ENCODE measurements at places on chromosomes 3 and 15.

- no peak for DNase-seq
Observed at GRCh38 chr3:34155666-34156065, 357.2 kb downstream of the PDCD6IP start.

GRCh38 chr3:102026656-102027055 lies 177.3 kb downstream of the NFKBIZ start:
- DNase-seq = no peak

DNA sequence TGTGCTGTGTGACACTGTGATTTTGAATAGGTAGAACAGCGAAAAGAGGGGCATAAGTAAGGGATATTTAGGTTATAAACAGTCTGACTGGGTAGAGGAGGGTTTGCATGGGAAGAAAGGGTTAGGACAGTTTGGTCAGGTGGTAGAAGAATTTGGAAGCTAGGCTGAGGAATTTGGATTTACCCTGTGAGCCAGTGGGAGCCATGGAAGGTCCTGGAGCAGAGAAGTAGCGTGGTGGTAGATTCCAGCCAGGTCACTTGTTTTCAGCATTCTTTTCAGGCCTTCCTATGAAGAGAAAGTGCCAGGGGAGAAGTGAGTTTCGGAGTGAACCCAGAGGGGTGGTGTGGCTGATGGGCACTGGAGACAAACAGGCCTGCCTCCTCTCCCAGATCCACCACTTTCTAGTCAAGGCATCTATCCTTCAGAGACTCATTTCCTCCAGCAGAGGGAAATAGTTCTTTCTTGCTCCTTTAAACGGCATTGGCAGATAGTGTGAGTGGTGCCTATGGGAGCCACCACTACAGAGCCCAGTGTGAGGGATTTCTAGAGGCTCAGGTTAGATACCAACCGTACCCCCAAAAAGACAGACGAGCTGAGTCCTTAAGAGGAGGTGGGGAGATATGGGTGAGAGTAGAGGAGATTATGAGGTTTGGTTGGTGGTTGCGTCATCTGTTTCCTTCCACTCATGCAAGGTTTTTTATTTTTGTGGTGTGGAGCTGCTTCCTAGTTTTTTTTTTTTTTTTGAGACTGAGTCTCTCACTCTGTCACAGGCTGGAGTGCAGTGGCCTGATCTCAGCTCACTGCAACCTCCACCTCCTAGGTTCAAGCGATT lies 21.2 kb downstream of the PXK start:
- no peak for DNase-seq

DNA sequence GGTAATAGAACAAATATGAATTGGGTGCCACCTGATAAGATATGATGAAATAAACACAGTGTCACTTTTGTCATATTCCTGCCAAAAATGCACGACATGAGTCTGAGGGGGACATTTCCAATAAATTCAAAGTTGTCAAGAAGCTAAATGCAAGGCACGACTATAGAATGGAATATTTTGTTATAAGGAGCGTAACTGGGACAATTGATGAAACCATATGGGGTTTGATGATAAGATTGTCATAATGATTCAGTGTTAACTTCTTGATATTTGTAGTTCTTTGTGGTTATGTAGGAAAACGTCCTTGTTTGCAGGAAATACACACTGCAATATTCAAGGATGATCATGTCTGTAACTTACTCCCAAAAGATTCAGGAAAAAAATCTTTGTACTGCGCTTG lies 163.3 kb downstream of the MEX3B start:
- DNase-seq = no peak

DNA sequence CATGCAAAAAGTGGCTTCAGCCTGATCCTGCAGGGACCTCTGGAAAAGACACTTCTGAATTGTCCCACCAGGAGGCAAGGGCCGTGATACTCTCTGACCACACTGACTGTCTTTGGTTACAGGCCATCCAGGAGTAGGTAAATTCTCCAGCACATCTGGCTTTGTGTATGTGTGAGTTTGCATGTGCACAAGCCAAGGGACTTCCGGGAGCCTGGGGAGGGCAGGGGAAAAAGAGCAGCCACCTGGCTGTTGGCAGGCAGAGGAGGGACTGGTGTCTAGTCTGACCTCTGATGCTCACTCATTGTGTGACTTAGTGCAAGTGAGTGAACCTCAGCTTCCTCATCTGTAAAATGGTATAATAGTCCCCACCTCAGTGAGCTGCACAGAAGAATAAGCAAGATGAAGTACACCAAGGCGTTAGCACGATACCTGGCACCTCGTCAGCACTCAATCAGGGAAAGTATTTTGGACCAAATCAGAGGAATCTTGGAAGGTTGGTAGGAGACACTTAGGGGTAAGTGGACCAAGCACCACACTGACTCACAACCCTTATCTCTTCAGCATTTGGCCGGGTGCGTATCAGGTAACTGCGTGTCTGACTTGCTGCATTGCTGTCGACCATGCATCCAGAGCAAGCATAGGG lies 19.1 kb downstream of the KLHL6 start:
- DNase-seq = no peak

GRCh38 chr15:71252044-71252739 lies 136.9 kb downstream of the THSD4 start:
- no peak for DNase-seq

GRCh38 chr15:92821491-92822116 lies 78.5 kb upstream of the CHD2 start:
- DNase-seq = no peak

- no peak for DNase-seq
Observed at GRCh38 chr15:74531144-74531811, 9.7 kb upstream of the ARID3B start.

DNA sequence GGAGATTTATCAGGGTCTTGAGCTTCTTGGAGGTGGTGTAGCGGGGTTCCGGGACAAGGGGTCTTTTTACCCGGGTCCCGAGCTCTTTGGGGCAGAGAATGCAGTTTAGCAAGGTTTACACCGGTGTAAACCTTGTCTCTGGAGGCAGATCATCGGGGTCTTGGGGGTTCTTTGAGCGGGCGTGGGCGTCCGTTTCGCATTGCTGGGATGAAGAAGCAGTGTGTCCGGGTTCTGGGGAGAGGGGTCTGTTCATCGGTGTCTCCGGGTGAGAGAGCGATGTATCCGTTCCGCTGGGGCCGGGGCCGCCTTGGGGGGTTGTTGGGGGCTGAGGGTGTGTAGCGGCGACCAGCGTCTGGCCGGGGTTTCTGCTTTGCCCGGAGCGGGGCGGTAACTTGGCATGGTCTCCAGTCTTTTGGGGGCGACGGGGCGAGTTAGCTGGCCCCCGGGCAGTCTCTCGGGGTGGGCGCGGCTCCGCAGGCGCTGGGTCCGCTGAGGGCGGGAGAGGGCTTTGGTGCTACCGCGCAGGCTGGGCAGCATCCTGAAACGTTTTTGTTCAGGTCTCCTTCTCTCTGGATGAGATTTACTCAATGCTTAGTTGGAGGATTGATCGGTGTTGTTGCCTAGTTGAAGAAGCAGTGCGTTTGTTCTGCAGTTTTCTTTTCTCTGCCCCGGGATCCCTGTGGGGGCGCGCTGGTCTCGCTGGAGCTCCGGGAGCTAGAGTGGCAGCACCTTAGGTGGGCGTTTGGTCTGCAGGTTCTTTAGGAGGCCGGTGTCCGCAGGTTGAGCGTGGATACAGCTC lies 843 bp downstream of the GLCE start:
- DNase-seq = no peak

- DNase-seq = no peak
Observed at GRCh38 chr15:59223736-59224135, 17.1 kb downstream of the LDHAL6B start.

GRCh38 chr3:82467051-82467450 lies 705.6 kb upstream of the GBE1 start:
- DNase-seq = no peak

GRCh38 chr15:52284164-52284563 lies 11.4 kb downstream of the MYO5C start:
- no peak for DNase-seq

DNA sequence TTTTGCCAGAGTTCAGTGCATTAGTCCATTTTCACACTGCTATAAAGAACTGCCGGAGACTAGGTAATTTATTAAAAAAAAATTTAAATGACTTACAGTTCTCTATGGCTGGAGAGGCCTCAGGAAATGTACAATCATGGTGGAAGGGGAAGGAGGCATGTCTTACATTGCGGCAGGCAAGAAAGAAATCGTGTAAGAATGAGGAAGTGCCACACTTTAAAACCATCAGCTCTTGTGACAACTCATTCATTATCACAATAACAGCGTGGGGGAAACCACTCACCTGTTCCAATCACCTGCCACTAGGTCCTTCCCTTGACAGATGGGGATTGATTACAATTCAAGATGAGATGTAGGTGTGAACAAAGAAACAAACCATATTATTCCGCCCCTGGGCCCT lies 1361.4 kb downstream of the NSUN3 start:
- no peak for DNase-seq

- DNase-seq = no peak
Observed at GRCh38 chr15:82602195-82602594, 45.0 kb downstream of the CPEB1 start.

GRCh38 chr3:148839805-148840204 lies 12.2 kb downstream of the CPB1 start:
- no peak for DNase-seq

DNA sequence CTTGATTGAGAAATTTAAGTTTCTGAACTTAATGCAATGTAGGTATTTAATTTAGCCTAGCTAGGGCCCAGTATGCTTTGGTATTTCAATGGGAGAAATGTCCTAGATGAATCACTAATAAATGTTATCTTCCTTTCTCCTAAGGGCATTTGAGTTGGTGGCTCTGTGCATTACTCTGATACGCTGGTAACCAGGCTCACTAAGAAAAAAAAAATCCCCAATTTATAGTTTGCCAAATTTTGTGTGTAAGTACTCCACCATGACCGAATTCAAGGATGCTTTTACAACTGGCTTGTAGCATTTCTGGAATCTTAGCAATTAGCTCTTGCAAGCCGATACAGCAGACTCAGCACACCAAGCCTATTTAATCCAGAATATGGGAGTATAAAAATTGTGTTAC lies 94.6 kb upstream of the LPP start:
- DNase-seq = no peak

- DNase-seq = no peak
Observed at GRCh38 chr3:184334470-184335158, 2.8 kb upstream of the FAM131A start.

DNA sequence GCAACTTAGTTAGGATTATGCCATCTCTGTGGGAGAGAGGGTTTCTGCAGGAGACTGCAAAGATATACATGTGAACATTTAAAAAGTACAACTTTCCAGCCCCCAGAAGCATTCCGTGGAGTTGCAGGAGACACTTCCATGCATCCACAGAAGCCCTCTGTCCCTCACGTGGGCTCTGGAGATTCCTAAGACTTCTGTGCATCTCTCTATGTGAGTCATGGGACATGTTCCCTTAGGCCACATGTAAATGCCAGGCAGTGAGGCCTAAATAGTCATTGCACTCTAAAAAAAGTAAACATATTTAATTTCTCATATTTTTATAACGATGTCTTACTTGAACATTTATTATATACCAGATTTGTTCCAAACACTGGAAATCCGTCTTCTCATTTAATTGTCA lies 126.5 kb upstream of the ROPN1 start:
- DNase-seq = no peak

DNA sequence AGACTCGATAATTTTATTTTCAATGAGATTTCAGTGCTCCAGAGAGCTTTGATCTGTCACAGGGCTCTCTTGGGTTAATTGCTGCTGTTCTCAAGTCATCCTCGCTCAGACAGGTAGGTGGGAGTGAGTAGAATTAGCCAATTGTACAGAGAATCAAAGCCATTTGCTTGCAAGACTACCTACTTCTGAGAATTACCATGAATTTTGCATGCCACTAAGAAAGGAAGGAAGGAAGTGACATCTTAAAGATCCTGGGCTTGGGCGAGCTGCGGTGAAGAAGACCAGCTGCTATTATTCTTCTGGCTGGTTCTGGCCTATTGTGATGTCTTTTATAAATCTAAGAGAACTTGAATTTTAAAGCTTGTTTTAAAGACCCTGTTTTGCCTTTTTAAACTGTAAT lies 154.1 kb upstream of the LPP start:
- DNase-seq = no peak

GRCh38 chr3:37174532-37175126 lies at the start of gene LRRFIP2:
Gene LRRFIP2, minus strand, starts transcription at chr3:37174582. Its CDS starts 25,599 bp downstream, at chr3:37148983.
- no peak for DNase-seq

DNA sequence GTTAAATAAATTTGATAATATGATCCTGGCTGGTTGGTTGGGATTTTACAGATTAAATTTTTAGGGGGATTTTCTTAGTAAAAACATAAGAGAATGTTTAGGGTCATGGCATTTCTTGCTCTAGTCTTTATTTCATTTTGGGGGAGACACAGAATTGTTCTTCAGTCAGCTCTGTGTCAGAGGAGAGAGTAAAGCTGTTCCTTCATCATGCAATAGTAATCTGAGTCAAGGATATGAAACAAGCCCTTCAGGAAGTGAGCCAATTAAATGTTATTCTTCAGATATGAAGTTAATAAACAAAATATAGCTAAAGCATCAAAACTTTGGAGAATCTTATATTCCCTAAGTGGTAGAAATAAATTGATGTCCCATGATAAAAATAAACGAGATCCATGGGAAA lies 22.9 kb upstream of the SLC4A7 start:
- DNase-seq = no peak

- no peak for DNase-seq
Observed at GRCh38 chr3:71520161-71521020, 63.1 kb downstream of the FOXP1 start.

- DNase-seq = no peak
Observed at GRCh38 chr3:67357610-67358458, 296.6 kb downstream of the SUCLG2 start.

GRCh38 chr3:156463123-156463522 lies 91.8 kb downstream of the SSR3 start:
- no peak for DNase-seq

DNA sequence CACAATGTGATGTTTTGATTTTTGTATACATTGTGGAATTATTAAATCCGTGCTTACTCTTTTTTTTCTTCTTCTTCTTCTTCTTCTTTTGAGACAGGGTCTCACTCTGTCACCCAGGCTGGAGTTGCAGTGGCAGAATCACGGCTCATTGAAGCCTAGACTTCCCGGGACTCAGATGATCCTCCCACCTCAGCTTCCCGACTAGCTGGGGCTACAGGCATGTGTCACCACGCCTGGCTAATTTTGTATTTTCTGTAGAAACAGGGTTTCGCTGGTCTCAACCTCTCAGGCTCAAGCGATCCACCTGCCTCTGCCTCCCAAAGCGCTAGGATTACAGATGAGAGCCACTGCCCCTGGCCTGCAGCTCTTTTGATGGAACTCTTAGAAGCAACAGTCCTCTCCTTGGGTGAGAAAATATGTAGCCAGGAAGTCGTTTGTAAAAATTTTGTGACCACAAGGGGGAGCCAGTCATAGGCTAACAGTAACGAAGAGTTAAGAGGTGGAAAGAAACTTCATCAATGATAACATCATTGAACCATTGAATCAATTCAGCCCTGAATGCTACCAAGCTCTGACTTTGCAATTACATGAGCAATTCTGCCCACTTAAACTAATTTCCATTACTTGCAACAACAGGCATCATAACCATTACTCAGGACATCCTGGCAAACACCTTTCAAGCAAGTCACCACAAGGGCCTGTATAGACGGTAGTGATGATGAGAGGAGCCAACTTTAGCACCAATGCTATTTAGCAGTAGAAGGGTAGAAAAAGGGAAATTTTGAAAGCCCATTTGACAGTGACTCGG lies 16.7 kb upstream of the CMTM7 start:
- DNase-seq = peak; percentile 6

- no peak for DNase-seq
Observed at GRCh38 chr3:155325263-155325835, 31.9 kb upstream of the STRIT1 start.

GRCh38 chr3:108546247-108546646 lies 35.9 kb upstream of the MYH15 start:
- no peak for DNase-seq

GRCh38 chr3:168220556-168220955 lies 124.8 kb upstream of the GOLIM4 start:
- no peak for DNase-seq

All from activated naive CD4-positive, alpha-beta T cell (primary cell).